ENCODE measurements at places on chromosomes 2 and 18.

GRCh38 chr2:8682719-8683667 is 1.1 kb downstream of the ID2 start:
- DNase-seq = peak; percentile 69

GRCh38 chr18:59961070-59961469 is 61.3 kb downstream of the PMAIP1 start:
- no peak for DNase-seq

DNA sequence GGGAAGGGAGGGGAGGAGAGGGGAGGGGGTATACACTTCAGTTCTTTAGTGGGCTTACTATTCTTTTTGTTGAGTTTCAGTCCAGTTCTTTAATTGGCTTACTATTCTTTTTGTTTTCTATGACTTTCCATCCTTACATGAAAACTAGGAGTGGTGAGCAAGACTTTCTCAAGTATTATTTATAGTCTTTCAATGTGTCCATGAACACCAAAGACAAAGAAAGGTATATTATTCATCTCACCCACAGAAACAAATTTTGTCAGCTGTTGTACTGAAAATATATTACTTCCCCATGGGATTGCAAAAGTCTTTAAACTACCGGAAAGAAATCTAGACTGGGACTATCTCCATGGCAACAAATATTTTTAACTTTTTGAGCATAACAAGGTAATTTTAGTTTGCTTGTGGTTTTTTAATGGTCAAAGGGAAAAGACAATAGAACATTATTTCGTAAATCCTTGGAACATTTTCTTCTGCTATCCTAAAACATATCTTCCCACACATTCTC is 17.6 kb downstream of the ADAM17 start:
- DNase-seq = peak; percentile 97

GRCh38 chr2:30768708-30769480 is 38.4 kb downstream of the CAPN13 start:
- DNase-seq = no peak

DNA sequence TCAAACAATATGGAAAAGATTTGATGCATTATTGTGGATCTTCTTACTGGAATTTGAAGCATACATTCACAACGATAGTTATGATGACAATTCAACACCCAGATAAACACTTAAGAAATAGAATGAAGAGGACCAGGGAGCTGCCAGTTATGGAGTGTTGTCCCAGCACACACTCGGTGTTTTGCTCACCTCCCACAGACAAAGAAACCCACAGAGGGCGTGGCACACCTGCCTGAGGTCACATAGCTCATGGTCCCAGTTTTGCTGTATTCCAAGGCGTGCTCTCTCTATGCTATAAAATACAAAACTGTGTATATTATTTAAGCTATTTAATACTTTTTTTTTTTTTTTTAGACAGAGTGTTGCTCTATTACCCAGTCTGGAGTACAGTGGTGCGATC is 31.1 kb downstream of the EFR3B start:
- no peak for DNase-seq

- no peak for DNase-seq
These were observed 262.6 kb upstream of the DDX18 start for GRCh38 chr2:117551858-117552257.

DNA sequence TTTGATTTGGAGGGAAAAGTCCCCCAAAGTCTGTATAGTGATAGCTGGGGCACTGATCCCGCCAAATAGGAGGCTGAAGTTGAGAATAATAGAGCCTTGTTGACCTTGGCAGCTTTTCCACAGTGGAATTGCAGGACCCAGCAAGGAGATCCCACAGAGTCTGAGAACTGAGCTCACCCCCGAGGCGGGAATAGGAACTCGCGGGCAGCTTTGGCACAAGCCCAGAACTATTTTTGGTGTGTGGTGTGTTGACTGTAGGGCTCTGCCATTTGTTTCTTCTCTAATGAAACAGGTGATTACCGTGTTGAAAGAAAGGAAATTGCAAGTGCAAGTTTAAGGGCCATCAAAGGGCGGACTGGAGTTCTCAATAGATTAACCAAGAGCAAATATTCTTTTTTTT is 34.0 kb downstream of the SH3RF3 start:
- DNase-seq = no peak

- DNase-seq = no peak
These were observed 138.9 kb downstream of the TNS1 start for GRCh38 chr2:217863883-217864282.

GRCh38 chr2:109350526-109350925 is 221.5 kb downstream of the SH3RF3 start:
- no peak for DNase-seq

DNA sequence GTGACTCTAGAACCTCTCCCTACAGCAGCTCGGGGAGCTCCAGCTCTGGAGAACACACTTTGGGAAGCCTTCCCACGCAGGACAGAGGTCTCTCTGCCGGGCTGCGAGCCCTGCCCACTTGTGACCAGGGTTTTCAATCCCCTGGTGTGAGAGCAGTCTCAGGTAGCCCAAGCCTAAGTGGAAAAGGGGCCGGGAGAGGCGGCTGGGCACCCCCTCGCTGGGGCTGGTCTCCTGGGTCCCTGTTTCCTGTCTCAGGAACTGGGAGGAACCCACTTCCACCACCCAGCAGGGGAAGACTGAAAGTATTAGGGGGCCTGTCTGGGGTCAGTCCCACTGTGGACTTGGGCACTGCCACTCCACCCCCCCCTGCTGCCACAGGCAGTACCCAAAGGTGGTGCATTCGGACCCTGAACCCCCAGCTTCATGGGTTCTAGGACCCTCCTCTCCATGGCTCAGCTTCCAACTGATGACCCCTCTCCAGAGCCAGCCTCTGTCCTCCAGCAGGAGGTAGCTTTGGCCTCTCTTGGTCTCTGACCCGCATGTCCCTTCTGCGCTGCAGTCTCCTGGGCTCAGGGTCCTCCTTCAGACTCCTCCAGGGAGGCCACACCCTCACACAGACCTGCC is 70.0 kb downstream of the RRM2 start:
- no peak for DNase-seq

- DNase-seq = peak; percentile 43
These were observed 75.8 kb upstream of the SLC14A2 start for GRCh38 chr18:45539491-45539891.

DNA sequence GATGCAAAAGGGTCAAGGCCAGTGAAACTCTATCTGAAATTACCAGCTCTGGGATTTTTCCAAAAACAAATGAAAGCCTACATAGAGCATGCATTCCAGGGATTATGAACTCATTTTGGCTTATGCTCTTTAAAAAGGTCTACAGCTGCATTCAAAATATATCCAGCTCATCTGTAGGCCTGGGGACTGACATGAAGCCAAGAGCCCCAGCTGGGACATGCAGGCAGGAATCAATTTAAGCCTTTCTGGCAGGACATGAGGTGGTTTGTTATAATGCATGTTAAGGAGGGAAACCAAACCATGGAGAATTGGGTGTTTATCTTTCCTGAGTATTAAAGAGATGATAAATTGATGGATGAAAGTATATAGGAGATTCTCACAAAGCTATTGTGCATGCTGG is 164.5 kb downstream of the RBM43 start:
- DNase-seq = peak; percentile 16

- peak; percentile 32 for DNase-seq
These were observed 16.6 kb upstream of the TTL start for GRCh38 chr2:112465382-112465781.

GRCh38 chr2:47354013-47354847 is 48.7 kb upstream of the MSH2 start:
- DNase-seq = peak; percentile 17

- DNase-seq = no peak
These were observed 25.2 kb upstream of the FAM110C start for GRCh38 chr2:71309-72035.

Measured in AG10803 (cell line).